ENCODE measurements at places on chromosomes 6 and 20. TPM values are rescaled to one million over a fixed set of nuclear protein-coding genes. Genes with fewer than 3 reads are reported as not detected.

HLA-DOA gene
- polyA plus RNA-seq, result 5.3 TPM

GRM1 gene
- 0.24 TPM for polyA plus RNA-seq

NCR2 gene
- not detected for polyA plus RNA-seq

KCNS1 gene
- polyA plus RNA-seq, result 0.64 TPM

LY6G6F gene
- 1.5 TPM for polyA plus RNA-seq

GRCh38 chr6:7392402-7392801 is 2.8 kb downstream of the RIOK1 start:
- DNase-seq, result no peak

- no peak for DNase-seq
Measured at GRCh38 chr6:155247618-155248007, 16.2 kb upstream of the CLDN20 start.

DNA sequence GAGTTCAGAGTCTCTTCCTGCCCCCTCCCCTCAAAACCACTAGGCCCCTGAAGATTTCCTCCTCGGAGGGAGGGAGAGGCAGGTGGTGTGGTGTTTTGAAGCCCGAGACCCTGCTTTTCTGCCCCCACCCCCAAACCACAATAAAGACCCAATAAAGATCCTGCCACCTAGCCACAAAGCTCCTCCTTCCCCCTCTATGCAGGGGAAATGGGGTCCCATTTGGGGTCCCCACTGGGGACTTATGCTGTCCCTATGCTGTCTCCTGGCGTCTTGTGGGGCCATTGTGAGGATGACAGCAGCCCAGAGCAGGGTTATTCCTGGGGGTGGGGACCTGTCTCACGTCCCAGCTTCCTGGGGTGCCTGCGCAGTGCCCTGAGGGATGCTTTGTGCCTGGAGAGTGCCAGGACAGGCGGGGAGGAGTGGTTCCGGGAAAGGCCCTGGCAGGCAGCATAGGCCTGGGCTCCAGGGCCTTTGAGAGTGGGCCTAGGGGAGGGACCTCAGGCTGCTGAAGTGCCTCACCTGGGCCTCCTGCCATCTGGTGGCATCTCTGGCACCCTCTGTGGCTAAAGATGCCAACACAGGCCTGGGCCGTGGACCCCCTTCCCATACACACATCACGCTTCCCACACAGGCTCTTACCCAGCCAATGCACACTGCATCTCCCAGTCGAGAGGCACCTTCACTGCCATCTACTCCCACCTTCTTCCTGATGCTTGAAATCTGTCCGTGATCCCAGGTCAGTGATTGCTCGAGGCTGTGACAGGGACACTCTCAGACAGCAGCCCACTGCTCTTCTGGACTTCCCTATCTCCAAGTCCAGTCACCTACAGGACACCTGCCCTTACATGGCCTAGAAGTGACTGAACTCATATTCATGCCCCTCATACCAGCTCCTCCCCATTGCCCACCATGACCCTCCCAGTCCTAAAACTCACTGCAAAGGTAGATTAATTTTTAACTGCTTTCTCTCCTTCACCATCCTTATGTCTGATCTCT is 7.9 kb upstream of the ARMC12 start:
- DNase-seq, result no peak

- no peak for DNase-seq
Measured at GRCh38 chr6:168300975-168301647, 18.5 kb downstream of the DACT2 start.

DNA sequence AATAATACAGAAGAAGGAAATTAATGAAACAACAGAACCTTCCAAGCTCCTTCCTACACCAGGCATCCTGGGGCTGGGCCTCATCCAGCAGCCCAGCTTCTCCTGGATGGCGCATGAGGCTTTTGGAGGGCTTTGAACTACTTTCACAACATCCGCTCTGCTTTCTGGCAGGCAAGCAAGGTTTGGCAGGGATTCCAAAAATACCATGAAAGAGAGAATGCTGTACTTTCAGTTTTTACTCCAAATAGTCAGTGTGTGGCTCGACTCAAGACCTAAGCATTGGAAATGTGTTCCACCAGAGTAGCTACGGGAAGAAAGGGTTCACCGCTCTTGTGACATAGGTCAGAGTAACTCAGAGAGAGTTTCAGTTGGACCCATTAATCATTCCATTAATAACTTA is 125.4 kb downstream of the OPRM1 start:
- no peak for DNase-seq

DNA sequence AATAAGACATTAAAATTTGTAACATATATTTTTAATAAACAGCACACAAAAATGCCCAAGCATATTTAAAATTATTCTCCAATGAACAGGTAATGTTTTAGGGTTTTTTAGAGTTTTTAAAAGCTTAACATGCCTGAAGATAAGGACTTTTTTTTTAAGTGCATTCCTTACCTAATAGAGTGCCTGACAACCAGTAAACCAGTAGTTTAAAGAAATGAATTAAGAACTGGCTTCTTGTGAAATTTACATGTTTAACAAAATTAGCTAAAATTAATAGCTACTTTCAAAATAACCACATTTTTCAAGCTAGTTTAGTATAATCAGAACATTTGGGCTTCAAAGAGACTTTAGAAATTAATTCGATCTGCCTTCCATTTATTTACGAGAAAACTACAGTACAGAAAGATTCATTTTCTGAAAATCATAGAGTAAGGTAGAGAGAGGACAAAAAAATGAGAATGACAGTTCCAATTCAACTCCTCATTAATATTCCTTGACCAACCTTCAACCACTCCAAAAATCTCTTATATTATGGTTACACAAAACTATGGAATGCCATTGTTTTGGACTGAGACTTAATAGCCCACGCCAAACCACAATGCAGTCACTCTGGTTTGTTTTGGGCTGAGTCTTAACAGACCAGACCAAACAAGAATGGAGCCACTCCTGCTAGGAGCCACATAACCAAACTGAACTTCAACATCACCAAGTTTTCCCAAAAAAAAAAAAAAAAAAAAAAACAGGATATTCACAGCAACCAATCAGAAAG is 5.7 kb upstream of the PLN start:
- no peak for DNase-seq

- DNase-seq, result no peak
Measured at GRCh38 chr20:53623134-53623453, 29.5 kb upstream of the ZNF217 start.

DNA sequence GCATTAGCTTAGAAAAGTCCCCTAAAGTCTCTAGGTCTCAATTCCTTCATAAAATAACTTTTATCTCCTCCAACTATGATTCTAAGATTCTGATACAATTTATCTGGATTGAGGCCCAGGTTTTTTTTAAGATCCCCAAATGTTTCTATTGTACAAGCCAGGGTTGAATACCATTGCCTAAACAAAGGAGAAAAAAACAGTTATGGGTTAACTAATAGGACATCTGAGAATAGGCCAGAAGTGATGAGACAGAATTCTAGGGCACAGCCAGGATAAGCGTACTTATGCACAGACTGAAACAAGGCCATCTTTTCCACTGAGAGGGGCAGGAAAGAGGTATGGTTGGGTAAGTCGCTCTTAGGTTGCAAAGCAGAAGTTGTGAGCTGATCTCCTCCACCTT is 26.4 kb downstream of the EPB41L2 start:
- no peak for DNase-seq

DNA sequence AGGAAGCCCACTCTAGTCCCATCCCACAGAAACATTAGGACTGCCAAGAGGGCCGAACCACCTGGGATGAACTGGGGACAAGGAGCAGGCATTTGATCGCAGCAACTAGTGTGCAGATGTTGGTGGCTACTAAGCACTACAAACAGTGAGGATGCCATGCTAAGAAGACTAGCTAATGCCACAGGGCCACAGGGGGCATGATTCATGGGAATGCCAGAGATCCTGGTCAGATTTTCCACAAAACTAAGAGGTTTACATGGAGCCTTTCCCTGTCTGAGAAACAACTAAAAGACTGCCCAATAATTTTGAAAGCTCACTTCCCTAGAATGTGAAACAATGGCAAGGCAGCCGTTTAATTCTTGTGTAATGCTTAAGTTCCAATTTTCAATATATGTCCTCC is 375.9 kb upstream of the PTCHD4 start:
- no peak for DNase-seq

DNA sequence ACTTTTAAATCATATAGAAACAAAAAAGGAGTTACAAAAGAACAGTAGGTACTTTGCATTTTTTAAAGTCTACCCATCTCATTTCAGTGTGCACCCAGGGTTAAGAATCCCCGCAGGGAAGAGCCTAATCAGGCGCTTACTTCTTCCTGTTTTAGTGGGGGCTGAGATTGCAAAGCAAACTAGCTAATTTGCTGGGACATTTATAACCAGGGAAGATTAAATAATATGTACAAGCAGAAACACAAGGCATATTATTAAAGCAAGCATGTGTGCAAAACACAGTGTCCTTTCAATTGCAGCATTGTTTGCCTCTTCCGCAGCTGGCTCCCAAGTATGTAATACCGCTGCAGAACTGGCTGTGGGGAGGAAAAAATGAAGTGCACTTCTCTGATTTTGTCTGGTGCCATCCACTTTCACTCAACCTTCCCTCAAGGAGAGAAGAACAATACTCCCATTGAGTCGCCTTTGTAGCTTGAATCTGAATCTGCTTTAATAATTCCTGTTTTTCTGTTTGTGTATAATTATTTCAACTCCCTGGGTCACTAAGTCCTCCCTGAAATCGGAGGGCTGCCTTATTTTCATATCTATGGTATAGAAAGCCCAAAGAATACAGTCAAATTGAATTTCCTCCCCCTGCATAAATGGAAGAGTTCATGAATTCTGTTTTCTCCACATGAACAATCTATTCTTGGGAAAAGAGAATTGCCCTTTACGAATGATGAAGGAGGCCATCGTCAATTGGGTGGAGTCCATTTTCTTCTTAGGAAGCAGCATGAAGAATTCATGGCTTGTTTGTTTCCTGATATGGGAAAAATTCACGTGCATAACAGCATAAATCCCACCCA is 23.3 kb upstream of the BCAS1 start:
- no peak for DNase-seq

DNA sequence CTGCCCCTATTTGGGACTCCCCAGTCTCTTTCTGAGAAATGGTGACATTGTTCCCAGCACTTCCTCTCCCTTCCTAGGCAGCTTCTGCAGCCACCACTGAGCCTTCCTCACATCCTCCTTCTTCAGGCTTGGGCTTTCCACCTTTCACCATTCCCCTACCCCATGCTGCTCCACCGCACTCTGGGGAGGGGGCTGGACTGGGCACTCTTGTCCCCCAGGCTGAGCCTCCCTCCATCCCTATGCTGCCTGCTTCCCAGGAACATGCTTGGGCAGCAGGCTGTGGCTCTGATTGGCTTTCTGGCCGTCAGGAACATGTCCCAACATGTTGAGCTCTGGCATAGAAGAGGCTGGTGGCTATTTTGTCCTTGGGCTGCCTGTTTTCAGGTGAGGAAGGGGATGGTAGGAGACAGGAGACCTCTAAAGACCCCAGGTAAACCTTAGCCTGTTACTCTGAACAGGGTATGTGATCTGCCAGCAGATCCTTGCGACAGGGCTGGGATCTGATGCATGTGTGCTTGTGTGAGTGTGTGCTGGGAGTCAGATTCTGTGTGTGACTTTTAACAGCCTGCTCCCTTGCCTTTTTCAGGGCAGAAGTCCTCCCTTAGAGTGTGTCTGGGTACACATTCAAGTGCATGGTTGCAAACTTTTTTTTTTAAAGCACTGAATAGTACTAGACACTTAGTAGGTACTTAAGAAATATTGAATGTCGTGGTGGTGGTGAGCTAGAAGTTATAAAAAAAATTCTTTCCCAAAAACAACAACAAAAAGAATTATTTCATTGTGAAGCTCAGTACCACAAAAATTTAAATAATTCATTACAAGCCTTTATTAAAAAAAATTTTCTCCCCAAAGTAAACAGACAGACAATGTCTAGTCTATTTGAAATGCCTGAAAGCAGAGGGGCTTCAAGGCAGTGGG is 2.1 kb upstream of the CDKN1A start:
- no peak for DNase-seq

- DNase-seq, result peak; percentile 75
Measured at GRCh38 chr6:34531580-34532201, 24.4 kb downstream of the SPDEF start.

- DNase-seq, result no peak
Measured at GRCh38 chr20:53844259-53844658, 226.1 kb downstream of the BCAS1 start.

GRCh38 chr20:32697608-32698007 is 23.9 kb upstream of the C20orf203 start:
- DNase-seq, result no peak

DNA sequence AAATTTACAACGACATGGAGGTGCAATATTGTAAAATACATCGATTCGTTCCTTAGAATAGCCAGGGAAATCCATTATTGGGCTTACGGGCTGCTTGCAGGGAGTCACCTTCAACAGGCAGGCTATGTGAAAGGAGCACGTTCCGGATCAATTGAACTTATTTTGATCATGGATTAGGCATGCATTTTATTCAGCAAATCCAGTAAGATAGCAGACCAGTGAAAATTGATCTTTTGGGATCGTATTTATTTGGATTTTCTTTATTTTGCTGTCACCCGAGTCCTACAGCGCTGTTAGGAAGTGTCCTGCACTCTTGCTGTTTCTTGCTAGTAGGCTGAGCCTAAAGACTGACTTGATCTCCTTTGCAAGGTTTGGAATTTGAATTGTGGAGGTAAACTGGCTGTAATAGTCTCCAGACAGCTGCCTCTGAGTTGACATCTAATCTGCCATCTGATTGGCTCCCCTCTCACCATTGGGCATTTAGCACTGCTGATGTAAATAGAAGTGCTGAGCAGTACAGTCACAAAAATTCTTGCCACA is 3.0 kb downstream of the ARID1B start:
- peak; percentile 54 for DNase-seq

DNA sequence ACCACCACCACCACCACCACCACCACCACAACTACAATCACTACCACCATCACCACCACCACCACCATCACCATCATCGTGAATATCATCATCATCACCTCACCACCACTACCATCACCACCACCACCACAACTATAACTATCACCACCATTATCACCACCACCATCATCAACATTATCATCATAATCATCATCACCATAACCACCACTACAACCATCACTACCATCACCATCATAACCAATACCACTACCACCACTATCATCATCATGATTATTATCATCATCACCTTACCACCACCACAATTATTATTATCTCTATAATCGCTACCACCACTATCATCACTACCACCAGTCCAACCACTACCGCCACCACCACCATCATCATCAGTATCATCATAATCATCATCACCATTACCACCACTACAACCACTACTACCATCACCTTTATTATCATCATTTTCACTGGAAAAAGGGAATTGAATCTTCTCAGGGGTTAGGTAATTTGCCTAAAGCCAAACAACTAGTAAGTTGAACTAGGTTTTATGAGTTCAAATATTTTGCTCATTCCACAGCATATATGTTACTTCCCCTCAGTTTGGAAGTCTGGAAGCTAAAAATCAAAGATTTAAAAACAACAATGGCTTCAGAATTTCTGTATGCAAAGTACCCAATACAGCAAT is 8.3 kb downstream of the RIPOR2 start:
- no peak for DNase-seq

DNA sequence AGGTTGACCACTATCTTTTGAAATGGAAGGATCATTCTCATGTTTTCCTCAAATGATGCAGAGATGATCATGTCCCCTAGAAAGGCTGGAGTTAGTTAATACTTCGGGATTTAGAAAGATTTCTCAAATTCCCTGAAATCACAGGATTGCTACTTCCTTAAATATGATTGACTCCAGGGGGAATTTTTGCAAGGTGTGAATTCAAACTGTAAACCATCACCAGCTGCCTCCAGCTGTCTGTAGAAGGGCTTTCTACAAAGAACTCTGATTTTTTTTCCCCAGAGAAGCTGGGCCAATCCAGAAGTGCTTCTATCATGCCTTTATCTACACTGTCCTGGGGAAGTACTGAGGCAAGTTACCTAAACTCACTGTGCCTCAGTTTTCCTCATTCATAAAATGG is 114.5 kb downstream of the EDN1 start:
- DNase-seq, result no peak

- no peak for DNase-seq
Measured at GRCh38 chr6:64270083-64270482, 634.5 kb downstream of the PHF3 start.

All from right renal cortex interstitium (tissue), 3 donors.